ENCODE measurements at places on chromosomes 11 and 22.

DNA sequence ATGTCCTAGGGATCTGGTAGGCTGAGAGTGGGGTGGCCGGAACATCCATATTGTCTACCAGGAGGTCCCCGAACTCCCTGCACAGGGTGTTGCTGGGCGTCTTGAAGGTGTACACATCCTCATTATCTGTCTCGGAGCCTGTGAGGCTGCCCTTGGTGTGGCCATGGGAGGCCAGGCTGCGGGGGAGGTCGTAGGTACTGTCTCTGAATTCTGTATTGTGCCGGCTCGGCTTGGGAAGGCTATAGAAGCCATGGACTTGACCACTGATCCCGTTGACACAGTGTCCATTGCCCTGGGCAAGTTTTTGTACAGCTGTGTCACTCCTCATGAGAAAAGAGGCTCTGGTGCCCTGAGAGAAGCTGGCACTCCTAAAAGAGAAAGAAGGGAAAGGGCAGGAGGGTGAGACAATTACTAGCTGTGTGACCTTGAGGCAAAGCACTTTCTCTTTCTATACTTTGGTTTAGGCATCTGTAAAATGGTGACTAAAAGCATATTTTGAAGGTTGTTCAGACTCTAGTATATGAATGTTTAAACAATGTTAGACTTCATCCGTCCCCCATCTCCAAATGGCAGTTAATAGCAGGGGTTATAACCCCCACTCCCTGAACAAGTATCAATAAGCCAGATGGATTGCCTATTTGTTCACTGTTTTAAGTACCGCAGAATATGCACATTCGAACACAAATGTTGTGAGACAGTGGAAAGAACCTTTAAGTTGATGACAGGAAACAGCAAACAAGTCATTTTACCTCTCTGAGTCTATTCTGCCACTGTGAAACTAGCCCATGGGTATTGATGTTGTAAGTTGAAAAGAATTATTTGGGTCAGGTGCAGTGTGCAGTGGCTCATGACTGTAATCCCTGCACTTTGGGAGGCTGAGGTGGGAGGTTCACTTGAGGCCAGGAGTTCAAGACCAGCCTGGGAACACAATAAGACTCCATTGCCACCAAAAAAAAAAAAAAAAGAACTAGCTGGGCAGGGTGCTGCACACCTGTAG, 38.3 kb downstream of the USP35 start:
- no peak for DNase-seq

DNA sequence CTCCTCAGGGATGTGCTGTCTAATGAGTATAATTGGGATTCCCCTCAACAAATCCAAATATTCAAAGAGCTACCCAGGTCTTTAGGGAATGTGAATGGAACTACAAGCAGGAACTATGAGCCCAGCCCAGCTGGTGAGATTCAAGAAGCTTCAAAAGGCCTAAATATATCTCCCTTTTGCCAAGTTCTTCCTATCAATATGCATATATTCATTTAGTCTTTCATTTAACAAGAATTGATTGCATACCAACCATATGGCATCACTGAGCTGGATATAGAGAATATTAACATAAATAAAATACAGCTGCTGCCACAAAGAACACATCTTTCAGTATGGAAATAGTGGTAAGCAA, 58.9 kb upstream of the PRSS23 start:
- DNase-seq = no peak

GRCh38 chr11:66857927-66858185, 992 bp downstream of the LRFN4 start:
- no peak for DNase-seq

DNA sequence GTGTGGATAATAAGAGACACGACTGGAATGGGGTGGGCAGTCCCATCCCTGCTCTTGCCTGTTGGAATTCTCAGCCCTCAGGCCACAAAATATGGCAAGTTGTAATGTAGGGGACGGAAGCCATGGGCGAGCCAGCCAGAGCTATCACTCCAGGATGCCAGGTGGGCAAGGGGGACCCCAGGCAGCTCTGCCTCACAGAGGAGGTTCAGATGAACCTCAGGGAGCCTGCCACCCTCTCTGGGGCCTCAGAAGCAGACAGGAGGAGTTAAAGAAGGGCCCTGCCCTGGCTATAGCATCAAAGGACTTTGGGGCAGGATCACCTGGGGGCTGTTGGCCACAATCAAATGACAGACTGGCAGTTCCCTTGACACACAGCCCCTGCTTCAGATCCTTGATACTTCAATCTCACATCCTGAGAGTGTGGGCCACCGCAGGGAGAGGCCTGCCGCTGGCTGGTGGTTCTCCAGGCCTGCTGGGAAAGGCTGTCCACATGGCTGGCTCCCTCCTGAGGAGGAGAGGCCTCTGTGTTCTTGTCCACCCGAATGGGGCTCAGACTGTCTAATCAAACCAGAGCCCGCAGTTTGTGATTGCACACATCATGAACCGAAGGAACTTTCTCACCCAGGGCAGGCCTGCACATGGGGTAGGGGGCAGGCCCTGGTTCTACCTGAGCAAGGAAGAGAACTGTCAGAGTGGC, 31.4 kb downstream of the IGLL1 start:
- DNase-seq = no peak

DNA sequence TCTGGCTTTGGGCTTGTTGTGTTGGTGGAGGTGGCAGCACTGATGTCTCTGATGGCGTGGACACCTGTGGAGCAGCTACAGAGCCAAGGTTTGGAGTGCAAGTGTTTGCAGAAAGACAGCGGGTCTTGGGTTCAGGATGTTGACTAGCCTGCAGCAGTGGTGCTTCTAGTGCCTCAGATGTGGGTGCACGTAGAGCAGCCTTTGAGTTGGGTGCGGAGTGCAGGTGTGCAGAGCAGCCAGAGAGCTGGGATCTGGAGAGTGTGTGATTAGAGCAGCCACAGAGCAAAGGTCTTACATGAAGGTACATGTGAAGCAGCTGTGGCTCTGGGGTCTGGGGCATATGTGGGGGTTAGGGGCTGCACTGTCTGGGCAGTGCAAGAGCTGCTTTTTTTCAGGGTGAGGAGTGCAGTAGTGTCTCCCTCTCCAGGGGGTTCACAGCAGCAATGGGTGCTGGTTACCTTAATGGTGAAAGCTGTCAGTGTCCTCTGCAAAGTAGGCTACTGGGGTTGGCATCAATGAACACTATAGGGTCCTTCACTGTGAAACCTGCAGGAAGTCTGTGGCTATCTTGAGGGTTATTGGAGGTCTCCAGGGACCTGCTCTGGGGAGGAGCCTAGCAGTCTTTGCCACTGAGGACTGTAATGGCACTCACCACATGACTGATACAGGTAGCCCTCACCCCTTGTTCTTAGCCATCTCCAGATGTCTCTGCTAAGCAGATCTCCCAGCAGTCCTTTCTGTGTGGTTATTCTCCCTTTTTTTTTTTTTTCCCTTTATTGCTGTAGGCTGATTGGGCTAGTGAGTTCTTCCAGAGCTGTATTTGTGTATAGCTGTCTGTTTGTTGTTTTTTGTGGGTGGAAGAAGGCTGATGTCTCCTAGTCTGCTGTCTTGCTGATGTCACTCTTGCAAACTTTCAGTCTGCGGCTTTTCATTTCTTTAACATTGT, 14.3 kb downstream of the BIRC2 start:
- peak; percentile 16 for DNase-seq

DNA sequence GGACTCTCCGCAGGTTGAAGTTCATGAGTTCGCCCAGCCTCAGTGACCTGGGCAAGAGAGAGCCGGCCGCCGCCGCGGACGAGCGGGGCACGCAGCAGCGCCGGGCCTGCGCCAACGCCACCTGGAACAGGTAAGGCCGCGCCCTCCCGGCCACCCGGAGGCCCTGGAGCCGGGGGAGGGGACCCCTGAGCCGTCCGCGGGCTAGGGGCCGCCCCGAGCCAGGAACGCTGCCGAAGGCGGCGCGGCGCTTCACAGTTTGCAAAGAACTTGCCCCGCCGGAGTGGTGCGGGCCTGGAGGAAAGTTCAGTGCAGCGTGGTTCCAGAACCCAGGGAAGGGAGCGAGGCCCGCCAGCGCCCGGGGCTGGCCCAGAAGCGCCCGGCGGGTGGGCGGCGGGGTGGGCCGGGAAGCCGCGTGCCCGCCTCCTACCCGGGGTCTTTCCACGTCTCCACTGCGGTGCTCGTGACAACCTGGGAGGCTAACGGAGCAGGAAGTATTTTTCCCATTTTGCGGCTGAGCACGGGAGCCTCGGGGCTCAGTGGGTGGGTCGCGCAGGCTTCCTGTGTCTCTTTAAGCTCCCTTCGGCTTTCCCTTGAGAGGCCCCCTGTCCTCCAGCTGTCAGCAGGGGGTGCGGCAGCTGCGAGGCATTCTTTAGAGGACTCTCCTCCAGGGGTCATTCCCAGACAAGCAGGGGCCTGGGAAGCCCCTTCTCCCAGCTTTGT, 635 bp downstream of the PRR5 start:
- DNase-seq = peak; percentile 82

DNA sequence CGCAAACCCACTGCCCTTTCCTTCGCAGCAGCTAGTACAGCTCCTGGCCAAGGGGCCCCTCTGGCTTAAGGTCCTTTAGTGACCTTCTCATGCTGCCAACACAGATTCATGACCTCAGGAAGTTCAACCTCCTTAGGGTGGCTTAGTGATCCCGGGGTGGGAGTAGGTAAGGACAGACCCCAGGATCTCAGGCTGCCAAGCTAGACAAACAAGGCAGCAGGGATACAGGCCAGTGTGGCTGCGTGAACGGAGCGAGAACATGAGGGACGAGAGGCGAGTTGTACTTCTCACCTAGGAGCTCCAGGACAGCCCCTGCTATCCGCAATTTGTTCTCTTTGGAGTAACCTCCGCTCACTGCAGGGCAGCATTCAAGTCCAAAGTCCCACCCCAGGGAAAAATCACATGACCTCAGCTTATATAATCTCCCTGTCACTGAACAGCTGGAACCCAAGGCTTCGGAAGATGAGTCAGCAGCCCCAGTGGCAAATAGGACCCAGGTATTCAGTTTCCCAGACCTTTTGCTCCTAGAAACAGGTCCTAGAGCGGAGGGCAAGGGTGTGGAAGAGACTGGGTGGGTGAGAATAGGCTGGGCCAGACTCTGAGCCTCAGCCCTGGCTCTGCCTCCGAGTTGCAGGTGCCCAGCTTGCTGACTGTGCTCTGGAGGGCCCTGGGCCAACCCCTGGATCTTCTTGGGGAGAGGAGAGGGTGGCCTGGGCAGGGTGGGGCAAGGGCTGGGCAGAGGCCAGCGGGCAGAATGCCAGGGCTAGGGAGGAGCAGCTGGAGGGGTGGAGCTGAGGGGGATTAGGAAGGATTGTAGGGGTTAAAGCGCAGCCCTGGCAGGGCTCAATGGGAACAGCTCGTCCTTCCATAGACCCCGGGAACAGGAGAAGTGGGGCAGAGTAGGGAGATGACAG, 13.1 kb downstream of the USP2 start:
- peak; percentile 96 for DNase-seq

- DNase-seq = peak; percentile 73
Measured at GRCh38 chr11:74255741-74256375, 55.6 kb downstream of the P4HA3 start.

GRCh38 chr11:46075168-46075567, 46.1 kb downstream of the PHF21A start:
- no peak for DNase-seq

DNA sequence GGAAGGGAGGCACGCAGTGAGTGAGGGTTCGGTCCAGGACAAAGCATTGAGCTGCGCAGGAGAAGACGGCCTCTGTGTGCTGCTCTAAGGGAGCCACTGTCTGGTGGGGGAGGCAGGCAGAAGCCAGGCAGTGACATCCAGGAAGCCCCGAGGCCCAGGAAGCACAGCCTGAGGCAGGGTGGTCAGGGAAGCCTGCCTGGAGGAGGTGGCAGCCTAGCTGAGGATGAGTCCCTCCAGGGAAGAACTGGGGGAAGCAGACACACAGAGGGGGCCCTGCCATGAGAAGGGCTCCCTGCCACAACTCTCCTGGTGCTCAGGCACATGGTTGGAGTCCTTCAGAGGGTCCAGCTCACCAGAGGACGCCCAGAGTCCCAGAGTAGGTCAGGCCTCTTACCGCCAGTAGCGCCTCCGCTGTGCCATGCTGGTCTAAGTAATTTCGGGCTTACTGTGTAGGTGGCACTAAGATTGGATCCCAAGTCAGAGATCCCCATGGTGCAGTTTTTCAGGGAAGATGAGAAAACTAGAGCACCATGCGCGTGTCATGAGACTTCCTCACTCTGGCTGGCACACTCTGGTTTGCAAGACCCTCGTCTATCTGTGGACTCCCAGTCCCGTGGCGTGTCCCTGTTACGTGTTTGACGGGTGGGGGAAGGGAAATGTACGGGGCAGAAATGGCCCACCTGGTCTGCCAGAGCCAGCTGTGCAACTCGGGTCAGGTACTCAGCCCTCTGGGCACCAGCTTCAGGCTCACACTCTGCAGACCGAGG, 887.2 kb downstream of the BRD1 start:
- DNase-seq = no peak

DNA sequence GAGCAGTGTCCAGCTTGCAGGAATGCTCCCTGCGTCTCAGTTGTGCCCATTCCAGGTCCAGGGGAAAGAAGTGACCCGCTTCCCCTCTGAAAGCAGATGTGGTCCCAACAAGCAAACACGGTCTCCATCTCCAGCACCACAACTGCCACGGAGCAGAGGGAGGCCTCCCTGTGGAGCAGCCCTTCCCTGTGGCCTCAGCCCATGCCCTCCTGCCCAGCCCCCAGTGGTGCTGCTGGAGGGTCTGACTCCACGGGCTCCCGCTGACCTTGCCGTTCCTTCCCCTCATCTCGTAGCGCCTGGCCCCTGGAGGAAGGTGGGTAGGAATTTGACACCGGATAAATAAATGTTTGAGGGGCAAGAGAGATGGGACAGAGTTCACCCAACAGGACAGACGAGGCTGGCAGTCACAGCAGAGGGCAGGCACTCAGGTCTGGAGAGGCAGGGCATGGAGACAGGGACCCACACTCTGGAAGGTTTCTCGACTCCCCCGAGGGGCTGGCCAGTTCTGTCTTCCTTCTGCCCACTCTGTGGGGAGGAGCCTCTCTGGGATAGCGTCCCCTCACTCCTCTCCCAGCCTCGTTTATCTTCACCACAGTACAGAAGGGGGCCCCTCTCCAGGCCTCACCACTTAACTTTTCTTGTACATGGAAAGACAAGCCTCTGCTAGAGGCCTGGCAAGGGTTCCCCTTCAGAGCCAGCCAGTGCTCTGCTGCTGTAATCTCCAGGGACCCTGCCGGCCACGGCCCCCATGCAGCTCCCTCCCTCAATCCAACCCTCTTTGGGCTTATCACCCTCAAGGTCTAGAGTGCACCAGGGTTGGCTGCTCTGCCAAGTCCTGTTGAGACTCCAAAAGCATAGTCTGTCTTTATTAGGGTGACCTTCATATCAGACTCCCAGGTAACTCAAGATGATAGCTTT, 7.5 kb upstream of the ST3GAL4 start:
- DNase-seq = no peak
